Activated naive CD4-positive, alpha-beta T cell treated with Interleukin-2 at 50 U/mL for 16 hours (primary cell): ENCODE measurements at places on chromosomes 13 and 19.

GRCh38 chr13:31444266-31444856, 244.6 kb downstream of the B3GLCT start:
- DNase-seq: no peak

- DNase-seq: no peak
Observed at GRCh38 chr13:113022745-113023574, 53.9 kb downstream of the MCF2L start.

DNA sequence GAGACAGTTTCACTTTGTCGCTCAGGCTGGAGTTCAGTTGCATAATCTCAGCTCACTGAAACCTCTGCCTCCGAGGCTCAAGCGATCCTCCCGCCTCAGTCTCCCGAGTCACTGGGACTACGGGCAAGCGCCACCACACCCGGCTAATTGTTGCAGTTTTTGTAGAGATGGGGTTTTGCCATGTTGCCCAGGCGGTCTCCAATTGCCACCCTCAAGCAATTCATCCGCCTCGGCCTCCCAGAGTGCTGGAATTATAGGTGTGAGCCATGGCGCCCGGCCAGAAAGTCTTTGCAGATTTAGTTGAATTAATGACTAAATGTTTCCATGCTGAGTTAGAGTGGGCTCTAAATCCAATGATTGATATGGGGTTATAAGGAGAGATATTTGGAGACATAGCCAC, 4.5 kb upstream of the CADM4 start:
- no peak for DNase-seq

DNA sequence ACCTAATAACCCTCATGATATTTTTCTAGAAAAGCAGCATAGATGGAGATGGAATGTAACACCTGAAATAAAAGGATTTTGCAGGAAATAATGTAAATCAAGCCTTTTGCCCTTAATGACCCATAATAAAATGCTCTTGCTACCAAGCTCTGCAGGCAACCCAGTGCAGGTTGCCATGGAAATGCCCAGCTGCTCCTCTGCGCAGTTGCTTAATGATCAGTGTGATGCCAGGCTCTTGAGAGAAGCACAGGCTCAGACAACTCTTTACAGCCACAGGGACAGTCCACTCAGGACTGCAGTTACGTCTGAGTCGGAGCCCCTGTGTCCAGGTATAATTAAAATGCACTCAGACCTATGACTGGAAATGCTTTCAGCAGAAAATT, 165.5 kb downstream of the LACC1 start:
- no peak for DNase-seq

DNA sequence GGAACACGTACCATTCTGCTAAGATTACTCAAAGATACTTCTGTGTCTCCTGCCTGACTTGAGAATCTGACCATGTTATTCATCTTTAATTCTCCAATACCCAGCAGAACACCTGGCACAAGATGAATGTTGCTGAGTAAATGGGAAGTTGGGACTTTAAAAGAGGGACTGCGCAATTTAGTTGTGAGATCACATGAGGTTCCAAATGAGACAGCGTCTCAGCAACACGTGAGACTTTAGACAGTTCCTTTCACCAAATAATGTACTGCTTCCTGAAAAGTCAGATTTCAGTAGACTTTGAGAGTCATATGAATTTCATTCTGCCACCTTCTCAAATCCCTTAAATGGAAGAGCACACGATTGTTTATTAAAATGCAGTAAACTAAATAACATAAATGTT, 36.7 kb downstream of the DOCK9 start:
- no peak for DNase-seq

DNA sequence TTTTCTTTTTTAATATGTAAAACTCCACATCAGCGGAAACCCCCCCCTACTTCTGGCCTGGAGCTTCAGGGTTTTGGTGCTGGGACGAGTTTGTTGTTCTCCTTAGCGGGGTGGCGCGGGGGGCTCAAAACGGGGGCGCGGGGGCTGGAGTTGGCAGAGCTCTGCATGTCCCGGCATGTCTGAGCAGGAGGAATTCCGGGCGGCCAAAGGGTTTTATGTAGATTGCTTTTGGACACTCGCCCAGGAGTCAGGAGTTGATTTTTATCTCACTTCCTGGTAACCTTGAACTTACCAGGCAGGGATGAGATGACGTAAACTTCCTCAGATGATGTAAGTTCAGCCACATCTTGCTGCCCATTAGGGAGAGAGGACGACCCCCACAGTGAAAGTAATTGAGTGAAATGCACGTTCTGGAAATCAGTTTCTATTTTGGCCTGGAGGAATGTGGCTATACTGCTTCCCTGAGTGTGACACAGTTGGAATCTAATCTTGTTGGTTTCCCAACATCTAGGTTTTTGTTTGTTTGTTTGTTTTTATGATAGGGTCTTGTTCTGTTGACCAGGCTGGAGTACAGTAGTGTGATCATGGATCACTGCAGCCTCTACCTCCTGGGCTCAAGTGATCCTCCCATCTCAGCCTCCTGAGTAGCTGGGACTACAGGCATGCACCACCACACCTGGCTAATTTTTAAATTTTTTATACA, 21.0 kb upstream of the GDF15 start:
- DNase-seq: no peak

DNA sequence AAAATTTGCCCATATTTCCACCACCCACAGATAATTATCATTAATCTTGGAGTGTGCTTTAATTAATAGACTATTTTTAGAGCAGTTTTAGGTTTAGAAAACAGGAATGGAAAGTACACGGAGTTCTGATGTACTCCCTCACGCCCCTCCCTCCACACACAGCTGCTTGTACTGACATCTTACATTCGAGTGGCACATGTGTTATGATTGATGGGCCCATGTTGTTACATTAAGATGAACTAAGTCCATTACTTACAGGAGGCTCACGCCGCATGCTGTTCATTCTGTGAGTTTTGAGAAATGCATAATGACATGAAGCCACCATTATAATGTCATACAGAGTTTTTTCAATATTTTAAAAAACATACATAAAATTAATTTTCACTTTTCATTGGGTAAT, 1.2 kb upstream of the SPATA13 start:
- no peak for DNase-seq

DNA sequence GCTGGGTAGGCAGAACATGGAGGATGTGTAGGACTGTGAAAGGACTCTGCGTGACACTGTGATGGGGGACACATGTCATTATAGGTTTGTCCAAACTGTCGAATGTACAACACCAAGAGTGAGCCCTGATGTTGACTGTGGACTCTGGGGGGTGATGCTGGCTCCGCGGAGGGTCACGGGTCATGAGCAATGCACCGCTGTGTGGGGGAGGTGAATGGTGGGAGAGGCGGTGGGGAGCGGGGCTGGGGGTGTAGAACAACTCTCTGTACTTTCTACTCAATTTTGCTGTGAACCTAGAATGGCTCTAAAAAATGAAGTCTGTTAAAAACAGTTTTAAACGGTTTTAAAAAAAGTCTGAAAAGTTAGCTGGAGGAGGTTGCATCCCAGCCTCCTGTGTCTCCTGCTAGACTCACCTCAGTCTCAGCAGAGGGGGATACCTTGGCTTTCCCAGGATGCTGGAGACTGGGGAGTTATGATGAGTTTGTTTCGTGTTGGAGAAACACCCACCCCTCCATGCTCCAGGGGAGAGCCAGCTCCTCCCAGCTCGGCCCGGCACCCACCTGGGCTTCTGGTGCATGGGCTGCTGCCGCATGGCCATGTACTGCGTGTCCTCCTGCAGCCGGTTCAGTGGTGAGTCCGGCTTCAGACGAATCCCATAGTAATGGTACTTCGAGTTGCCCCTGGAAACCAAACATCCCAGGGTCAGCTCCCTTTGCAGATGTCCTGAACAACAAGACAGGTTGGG, 34.7 kb upstream of the RANBP3 start:
- DNase-seq: no peak
